Skin of body (tissue), 3 donors: ENCODE measurements at places on chromosomes 16 and 17. TPM values are rescaled to one million over a fixed set of nuclear protein-coding genes. Genes with fewer than 3 reads are reported as not detected.

DNA sequence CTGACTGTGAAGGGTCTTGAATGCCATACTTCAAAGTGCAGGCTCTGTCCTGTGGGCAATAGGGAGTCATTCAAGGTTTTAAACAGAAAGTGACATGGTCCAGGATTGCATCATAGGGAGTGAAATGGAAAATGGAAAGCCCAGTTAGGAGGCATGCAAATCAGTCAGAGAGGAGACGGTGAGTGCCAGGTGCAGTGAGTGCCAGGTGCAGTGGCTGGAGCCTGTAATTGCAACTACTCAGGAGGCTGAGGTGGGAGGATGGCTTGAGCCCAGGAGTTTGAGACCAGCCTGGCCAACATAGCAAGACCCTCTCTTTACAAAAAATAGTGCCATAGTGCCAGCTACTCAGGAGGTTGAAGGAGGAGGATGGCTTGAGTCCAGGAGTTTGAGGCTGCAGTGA, 35.2 kb upstream of the SIAH1 start:
- no peak for DNase-seq

DNA sequence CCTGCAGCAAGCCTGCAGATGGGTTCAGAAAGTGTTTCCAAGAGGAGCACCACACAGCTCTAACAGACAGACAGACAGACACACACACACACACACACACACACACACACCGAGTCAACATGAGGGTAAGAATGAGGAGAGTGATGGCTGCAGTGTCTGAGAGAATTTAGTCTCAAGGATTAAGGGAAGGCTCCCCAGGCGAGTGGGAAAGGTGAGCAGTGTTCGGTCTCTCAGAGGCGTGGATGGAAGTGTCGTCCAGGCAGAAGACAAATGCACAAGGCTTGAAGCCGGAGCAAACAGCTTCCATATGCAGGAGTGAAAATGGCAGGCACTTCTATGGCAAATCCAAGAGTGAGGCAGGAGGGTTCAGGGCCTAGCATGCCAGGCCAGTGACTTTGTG, 770.1 kb downstream of the KCNJ18 start:
- DNase-seq, result no peak

GRCh38 chr17:17077101-17077500, 34.8 kb downstream of the MPRIP start:
- no peak for DNase-seq

- DNase-seq, result no peak
These were observed 262.4 kb upstream of the PSMD7 start for GRCh38 chr16:74034200-74034599.

The PLD2 gene
- 24.5 TPM for total RNA-seq

The SOST gene
- total RNA-seq, result 0.20 TPM
